Skeletal muscle cell (primary cell): ENCODE measurements at places on chromosomes 6 and 20.

GRCh38 chr20:51622004-51622874 is 79.7 kb upstream of the NFATC2 start:
- DNase-seq = no peak

- DNase-seq = no peak
Measured at GRCh38 chr6:153484056-153484455, 353.0 kb upstream of the RGS17 start.

DNA sequence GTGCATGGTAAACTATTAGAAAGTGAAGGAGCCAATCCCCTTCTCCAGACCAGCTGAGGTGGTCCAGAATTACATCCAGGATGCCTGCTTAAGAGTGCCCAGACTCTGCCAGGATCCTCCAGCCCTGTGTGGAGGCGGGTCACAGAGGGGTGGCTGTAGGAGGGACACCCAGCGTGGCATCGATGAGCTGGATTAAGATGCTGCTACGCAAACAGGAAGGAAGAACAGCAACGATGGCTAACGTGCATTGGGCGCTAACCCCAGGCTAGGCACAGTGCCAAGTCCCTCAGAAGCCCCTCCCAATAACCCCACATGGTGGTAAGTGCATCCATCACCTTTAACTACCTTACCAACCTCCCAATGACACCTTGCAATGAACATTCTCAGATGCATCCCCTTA is 63.9 kb upstream of the MRPS10 start:
- no peak for DNase-seq

DNA sequence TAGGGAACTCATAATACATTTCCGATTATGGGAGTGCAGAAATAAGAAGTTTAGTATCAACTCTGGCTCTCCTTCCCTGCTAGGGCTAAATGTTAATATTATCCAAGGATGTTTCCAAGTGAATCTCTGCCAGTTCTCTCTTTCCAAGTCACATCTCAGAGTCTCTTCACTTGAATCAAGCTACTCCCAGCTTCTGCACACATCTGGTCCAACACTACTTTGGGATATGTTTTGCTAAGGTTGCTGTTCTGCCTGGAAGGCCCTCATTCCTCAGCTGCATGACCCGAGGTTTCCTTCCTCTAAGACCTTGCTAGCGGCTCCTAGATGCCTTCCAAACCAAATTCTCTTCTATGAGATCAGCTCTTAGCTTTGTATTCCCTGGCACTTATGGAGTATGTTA is 331.8 kb downstream of the GJA1 start:
- peak; percentile 6 for DNase-seq

DNA sequence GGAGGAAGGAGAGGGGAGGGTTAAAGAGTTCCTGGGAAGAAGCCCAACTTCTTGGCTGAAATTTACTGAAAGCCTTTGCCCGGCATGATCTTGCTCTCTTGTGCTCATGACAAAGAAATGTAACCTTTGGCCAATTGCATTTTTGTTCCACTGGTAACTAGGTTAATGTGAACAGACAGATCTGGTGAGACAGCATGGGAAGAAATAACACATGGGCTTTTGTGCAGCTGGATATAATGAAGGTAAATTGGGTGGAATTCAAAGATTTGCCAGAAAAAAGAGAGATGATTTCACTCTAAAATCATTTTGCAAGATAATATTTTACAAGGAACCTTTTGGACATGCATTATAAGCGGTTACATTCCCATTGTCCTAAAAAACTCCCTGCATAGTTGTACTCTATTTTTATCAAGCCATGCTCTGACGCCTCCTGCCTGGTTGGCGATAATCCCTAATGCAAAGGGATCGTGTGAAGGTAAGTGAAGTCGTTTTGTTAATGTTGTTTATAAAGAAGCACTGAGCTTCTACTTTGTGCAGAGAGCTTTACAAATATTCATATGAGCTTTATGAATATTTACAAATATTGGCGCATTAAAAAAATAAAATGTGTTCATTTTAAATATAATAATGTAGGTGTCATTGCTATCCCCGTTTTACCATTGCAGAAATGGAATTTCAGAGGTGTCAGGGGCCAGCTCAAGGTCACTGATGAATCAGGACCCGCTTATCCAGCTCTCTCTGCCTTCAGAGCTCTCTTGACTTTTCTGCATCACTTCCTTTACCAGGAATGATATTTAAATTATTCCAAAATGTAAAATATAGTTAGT is 161.3 kb upstream of the AGPAT4 start:
- DNase-seq = peak; percentile 96

- no peak for DNase-seq
Measured at GRCh38 chr6:22194188-22194921, 102.5 kb downstream of the PRL start.

GRCh38 chr6:13563009-13563408 is 11.4 kb upstream of the SIRT5 start:
- no peak for DNase-seq

GRCh38 chr6:37990762-37991525 is 171.4 kb downstream of the ZFAND3 start:
- peak; percentile 52 for DNase-seq

GRCh38 chr6:79737172-79737571 is 106.0 kb downstream of the SH3BGRL2 start:
- DNase-seq = no peak

- DNase-seq = no peak
Measured at GRCh38 chr20:64056889-64057627, 5.9 kb upstream of the TCEA2 start.

- no peak for DNase-seq
Measured at GRCh38 chr6:26088344-26088743, 1.1 kb downstream of the HFE start.

- peak; percentile 7 for DNase-seq
Measured at GRCh38 chr6:76681781-76682180, 609.3 kb upstream of the IMPG1 start.

- no peak for DNase-seq
Measured at GRCh38 chr20:48532028-48532427, 295.8 kb downstream of the PREX1 start.

DNA sequence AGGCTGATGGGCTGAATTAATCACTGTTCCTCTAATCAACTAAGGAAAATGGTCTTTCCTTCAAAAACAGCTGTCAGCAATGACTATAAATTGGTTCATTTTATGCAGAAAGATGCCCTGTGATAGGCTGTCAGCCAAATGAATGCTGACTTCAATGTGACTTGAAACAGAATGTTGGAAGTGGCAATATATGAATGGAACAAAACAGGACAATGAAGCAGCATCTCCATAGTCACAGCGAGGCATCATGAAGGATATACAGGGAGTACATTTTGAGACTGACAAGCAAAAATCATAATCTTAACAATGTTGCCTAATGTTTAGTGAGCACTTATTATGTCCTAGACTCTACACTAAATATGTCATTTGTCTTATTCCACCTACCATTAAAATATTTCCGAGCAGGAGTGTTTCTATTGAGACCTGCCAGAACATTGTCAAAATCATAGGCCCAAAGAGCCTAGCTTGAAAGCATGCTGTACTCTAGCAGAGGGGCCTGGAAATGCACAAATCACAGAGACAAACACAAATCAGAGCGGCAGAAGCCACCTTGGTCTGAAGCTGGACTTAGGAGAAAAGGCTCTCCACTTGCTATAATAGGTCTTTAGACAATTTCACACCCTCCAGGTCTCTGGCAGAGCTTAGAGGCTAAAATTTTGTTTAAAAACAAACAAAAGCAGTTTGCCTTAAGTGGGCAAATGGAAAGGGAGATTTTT is 63.3 kb downstream of the FAM50B start:
- DNase-seq = no peak

- no peak for DNase-seq
Measured at GRCh38 chr6:12973386-12973785, 256.8 kb downstream of the PHACTR1 start.

DNA sequence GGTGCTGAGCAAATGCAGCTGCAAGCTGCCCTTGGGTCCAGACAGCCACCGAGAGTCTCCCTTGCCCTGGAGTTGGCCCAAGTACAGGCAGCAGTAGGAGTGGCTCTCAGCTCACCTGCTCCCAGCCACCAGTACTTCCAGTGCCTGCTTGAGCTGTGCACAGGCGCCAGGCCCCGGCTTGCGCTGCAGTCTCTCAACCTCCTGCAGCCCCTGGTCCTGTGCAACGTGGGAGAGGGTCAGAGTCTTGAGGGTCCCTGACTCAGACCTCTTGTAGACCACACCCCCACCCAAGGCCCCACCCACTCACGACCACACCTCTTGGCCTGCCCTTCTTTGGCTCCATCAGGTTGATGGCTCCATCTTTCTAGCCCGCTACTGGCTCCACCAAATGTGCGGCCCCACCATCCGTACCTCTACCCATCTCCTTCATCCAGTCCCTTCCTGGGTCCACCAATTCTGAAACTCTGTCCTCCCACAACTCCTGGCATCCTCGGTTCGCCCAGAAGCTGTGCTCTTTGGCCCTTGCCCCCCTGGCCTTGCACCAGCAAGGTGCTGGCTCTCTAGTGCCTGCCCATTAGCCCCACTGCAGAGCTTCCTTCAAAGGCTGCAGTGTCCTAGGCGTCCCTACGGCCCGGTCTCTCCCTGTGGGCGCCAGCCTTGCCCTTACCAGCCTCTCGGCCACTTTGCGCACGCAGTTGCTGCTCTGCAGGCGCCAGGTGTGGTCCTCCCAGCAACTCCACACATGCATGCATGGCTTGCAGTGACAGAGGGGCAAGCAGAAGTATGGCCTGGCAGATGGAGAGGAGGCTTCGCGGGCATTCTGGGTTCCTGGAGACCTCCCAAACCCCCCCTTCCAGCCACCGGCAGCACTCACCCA is 16.5 kb upstream of the SPAG4 start:
- DNase-seq = no peak

GRCh38 chr6:116682334-116682712 is 1.3 kb downstream of the KPNA5 start:
- peak; percentile 39 for DNase-seq

GRCh38 chr6:49866485-49866943 is at the start of gene CRISP1:
Gene CRISP1, minus strand, starts transcription at chr6:49866535. Its CDS starts 9,135 bp downstream, at chr6:49857400.
- DNase-seq = no peak

- no peak for DNase-seq
Measured at GRCh38 chr20:3572151-3572550, 91.0 kb downstream of the GFRA4 start.

- no peak for DNase-seq
Measured at GRCh38 chr20:63483834-63484233, 11.4 kb upstream of the KCNQ2 start.

- no peak for DNase-seq
Measured at GRCh38 chr6:11386323-11386722, 151.2 kb upstream of the TMEM170B start.

- DNase-seq = peak; percentile 40
Measured at GRCh38 chr6:27188885-27189418, 58.5 kb upstream of the PRSS16 start.

GRCh38 chr6:100538086-100538485 is 73.4 kb upstream of the SIM1 start:
- DNase-seq = no peak

- DNase-seq = no peak
Measured at GRCh38 chr6:161732594-161732993, 458.7 kb upstream of the AGPAT4 start.

DNA sequence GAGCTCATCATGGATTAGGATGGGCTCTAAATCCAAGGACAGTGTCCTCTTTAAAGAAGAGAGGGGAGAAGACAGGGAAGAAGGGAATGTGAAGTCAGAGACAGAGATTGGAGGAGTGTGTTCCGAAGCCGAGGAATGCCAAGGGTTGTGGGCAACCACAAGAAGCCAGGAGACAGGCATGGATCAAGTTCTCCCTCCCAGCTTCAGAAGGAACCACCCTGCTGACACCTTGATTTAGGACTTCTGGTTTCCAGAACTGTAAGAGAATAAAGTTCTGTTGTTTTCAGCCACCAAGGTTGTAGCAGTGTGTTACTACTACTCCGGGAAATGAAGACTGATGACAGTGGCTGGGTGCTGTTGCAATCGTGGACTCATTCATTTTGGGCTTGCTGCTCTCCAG is 120.1 kb downstream of the RPS12 start:
- DNase-seq = peak; percentile 43

GRCh38 chr6:33750244-33750991 is 3.7 kb upstream of the IP6K3 start:
- peak; percentile 39 for DNase-seq

DNA sequence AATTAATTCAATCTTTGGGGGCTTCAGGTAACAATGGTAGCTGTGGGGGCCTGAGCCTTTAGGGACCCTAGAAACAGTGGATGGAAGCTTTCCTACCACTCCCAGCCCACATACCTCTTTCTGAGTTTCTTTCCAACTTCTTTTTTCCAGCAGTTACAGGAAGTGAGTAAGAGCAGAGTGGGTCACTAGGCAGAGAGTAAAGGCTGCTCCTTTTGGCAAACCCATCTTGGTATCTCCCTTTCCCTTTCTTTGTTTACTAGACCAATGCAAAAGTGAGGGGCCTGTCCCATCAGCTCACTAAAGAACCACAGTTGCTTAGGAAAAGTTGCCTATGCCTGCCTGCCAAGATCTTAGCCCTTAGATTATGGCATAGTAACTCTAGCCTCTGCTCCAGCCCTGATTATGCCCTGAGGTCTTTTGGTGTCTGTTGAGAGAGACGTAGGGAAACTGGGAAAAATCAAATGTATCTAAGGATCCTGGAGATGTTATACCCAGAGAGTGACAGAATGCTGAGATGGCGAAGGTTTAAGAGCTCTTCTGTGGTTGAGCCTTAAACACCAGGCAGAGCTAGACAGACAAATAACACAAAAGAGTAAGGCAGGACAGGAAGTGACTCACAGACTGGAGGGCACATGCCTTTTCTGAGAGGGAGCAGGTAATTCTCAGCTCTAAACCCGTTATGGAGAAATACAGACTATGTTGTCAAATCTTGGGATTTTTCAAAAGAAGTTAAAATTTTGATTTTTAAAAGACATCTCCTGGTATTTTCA is 31.3 kb downstream of the TRMT6 start:
- no peak for DNase-seq

GRCh38 chr6:52908526-52908925 is 972 bp downstream of the GSTA3 start:
- no peak for DNase-seq
